GM20000 (cell line): ENCODE measurements at places on chromosomes 3 and 15.

- no peak for DNase-seq
These were observed 88.4 kb upstream of the RPL32 start for GRCh38 chr3:12929801-12930200.

DNA sequence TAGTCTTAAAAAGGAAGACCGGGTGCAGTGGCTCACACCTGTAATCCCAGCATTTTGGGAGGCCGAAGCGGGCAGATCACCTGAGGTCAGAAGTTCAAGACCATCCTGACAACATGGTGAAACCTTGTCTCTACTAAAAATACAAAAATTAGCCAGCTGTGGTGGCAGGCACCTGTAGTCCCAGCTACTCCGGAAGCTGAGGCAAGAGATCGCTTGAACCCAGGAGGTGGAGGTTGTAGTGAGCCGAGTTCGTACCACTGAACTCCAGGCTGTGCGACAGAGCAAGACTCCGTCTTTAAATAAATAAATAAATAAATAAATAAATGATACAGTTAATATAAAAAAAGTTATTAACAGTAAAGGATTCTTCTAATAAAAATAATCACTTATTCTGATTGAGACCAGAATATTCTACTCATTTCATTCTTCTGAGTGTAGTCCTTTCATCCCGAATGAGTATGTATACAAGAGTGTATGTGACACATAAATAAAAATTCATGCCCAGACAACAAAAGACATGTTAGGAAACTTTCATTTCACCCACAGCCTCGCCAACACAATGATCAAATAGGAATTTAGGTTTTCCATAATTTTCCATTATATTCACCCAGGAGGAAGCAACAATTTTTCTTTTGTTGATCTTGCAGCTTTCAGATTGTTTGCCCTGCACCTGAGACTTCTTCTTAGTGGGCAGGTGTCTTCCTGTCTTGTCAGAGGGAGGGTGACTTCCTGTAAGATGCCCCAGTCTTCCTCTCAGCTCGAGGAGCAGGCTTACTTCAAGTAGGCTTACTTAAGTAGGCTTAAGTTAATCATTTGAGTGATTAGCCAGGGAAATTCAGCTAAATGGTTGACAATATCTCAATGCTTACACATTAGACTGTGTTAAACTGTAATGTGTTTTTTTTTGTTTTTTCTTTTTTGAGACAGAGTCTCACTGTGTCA lies 7.8 kb upstream of the NUP210 start:
- no peak for DNase-seq

GRCh38 chr3:141413391-141413790 lies 45.1 kb downstream of the ZBTB38 start:
- DNase-seq = no peak

DNA sequence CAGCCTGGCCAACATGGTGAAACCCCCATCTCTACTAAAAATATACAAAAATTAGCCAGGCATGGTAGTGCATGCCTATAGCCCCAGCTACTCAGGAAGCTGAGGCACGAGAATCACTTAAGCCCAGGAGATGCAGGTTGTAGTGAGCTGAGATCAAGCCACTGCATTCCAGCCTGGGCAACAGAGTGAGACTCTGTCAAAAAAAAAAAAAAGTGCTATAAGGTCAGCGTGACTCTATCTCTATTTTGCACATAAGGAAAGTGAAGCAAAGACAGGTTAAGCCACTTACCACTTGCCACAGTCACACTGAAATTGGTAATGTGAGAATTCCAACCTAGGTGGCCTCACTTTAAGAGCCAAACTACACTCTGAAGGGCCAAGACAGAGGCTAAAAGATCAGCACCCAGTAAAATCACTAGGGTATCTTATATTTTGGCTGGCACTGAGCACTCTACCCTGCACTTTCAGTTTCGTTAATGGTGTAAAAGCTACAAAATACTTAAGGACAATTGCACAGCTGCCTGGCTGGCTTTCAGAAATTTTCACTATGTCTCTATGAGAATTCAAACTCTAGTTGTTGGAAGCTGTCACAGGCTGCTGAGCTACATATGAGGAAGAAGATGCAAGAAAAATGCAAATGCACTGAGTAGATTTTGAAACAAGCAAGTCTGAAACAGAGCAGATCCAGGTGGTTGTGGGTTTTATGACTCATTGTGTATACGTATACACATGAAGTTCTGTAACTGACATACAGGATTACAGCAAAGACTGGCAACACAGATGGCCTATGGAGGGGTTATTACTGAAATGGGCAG lies 32.7 kb downstream of the TRANK1 start:
- DNase-seq = peak; percentile 75
